ENCODE measurements at places on chromosomes 5 and 9.

DNA sequence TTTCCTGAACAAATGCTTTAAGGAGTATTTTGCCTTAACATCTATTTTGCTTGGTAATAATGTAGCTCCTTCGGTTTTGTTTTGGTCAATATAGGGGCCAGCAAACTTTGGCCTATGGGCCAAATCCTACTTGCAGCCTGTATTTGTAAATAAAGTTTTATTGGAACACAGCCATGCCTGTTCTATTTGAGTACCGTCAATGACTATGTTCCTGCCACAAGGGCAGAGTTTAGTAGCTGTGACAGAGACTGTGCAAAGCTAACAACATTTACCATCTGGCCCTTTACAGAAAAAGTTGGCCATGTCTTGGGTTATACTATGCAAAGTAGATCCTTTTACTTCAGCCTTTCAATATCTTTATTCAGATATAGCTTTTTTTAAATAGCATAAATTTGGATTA, 113.4 kb downstream of the NR3C1 start:
- no peak for DNase-seq

- DNase-seq, result no peak
Observed at GRCh38 chr9:13915591-13916301, 398.2 kb downstream of the NFIB start.

DNA sequence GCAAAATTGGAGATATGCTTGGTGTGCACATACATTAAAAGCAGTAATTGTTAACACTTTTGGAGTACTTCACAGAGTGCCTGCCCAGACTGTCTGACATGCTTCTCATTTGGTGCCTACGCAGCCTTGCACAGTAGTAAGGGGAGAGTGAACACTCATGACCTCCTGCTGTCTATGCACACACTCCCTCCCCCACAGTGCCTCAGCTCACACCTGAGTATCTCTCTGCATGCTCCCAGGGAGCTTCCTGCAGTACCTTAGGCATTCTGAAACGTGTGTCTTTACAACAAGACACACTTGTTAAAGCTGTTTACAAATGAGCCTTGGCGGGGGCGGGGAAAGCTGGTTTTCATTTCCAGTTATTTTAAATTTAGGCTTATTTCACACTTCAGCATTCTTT, 18.0 kb downstream of the MAP3K1 start:
- DNase-seq, result no peak

DNA sequence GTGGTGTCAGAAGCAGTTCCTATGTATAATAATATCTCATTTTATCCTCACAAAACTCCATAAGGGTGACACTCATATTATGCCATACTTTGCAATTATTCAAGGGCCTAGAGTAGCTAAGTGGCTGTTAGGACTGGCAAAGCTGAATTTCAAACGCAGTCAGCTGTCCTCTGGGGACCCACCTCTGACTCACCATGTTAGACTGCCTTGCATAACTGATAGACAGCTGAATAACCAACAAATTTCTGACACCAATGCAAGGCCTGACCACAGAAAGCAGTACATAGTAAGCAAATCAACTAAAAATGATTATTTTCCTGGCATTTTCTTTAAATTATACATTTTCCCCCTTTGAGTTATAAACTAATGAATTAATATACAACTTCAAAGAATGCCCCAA, 251.6 kb upstream of the PTGER4 start:
- no peak for DNase-seq

- no peak for DNase-seq
Observed at GRCh38 chr5:115325296-115325959, 29.0 kb upstream of the CCDC112 start.

DNA sequence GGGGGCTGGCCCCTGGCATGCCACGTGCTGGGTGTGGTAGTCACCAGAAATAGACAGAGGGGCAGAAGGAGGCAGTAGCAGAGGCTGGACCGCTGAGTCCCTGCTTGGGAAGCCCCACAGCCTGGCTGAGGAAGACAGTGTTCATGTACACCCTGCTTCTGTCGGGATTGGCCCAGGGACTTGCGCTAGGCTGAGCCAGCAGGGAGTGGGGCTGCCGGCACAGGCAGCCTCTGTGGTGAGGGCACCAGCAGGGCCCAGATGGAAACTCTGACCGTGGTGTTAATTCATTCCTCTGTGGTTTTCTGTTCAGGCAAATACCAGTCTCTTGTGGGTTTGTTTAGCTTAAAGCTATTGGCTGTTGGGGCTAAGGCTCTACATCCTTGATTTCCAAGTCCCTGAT, 108.6 kb upstream of the RAD23B start:
- DNase-seq, result no peak

- no peak for DNase-seq
Observed at GRCh38 chr5:164394686-164395194, 889.3 kb downstream of the MAT2B start.

- DNase-seq, result no peak
Observed at GRCh38 chr9:120876842-120877240, at the start of gene PHF19. TSS of gene PHF19 (minus strand) at chr9:120877188. CDS start at chr9:120874741, 2,447 bp downstream.

GRCh38 chr9:107261106-107261505, 22.0 kb upstream of the RAD23B start:
- no peak for DNase-seq

Measured in stimulated activated CD4-positive, alpha-beta T cell treated with anti-CD3 and anti-CD28 coated beads, Interleukin-1b, Interleukin-23, amount 100 ng/mL, for 4 hours (primary cell).